RPMI8226 (cell line): ENCODE measurements at places on chromosomes 4 and X.
A peak's percentile ranks its signal among the peaks of the same experiment; 100 is the strongest.

- no peak for DNase-seq
These were observed 27.7 kb downstream of the MANBA start for GRCh38 chr4:102733084-102733483.

- DNase-seq = peak; percentile 91
These were observed 90.1 kb downstream of the IRF2 start for GRCh38 chr4:184384056-184384809.

- no peak for DNase-seq
These were observed 5.2 kb upstream of the RBMXL3 start for GRCh38 chrX:115183980-115184379.

DNA sequence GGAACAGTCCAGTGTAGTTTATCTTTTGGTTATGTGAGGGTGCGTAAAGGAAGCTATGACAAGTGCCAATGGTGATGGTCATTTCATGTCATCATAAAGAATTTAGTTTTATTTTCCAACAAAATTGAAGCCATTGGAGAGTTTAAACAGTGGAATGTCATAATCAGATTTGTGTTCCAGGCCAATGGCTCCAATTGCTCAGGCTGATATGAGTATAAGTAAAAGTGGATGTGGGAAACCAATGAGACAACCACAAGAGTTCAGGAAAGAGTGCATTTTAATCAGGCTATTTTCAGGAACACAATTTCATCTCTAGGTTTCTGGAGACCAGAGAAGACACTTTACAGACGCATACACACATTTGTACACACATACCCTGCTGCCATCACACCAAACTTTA is 20.7 kb downstream of the SPANXC start:
- no peak for DNase-seq

DNA sequence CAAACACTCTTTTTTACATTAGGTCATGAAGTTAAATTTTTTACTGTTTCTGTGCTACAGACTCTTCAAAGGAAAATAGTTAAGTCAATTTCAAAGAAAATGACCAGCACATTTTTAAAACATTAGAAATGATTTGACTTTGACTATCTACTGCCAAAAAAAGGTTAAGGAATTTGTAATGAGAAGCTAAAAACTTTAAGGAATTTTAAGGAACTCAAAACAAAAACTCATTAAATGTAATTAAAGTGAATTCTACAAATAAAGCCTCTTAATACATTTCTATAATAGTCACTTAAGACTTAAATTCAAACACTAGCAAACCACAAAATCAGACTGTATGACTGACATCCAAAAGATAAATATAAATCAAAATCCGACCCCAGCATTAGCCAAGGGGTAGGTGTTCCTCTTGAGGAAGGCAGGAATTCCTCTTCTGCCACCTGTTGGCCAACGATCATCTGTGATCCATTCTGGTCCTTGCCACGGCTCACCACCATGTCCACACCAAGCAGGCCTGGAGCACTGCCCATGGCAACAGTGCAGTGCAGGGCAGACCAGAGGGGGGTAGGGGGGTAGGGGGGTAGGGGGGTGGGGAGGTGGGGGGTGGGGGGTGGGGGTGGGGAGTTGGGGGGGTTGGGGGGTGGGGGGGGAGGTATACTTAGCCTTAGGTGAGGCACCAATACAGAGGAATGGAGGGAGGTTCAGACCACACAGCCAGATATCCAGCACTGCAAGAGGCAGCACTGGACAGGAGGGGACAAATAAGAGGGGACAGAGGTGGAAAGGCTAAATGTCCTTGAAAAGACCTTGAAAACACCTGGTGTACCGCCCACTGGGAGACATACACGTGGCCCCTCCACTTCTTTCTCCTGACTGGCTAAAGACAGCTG is 287.4 kb downstream of the CHIC1 start:
- no peak for DNase-seq

DNA sequence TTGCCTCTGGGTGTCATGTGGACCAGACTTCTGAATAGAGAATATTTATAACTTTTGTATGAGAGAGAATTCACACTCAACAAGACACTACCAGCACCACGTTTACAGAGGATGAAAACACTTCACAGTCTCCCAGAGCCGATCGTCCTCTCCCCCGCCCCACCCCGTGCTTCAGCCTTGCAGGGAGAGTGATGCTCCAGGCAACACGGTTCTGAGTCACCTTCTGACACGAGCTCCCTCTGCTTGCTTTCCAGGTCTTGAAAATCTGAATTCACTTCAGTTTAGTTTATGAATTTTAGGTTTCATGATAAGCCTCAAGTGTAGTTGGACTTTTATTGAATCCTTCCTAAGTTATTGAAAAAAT is 59.8 kb downstream of the CPLX1 start:
- no peak for DNase-seq

DNA sequence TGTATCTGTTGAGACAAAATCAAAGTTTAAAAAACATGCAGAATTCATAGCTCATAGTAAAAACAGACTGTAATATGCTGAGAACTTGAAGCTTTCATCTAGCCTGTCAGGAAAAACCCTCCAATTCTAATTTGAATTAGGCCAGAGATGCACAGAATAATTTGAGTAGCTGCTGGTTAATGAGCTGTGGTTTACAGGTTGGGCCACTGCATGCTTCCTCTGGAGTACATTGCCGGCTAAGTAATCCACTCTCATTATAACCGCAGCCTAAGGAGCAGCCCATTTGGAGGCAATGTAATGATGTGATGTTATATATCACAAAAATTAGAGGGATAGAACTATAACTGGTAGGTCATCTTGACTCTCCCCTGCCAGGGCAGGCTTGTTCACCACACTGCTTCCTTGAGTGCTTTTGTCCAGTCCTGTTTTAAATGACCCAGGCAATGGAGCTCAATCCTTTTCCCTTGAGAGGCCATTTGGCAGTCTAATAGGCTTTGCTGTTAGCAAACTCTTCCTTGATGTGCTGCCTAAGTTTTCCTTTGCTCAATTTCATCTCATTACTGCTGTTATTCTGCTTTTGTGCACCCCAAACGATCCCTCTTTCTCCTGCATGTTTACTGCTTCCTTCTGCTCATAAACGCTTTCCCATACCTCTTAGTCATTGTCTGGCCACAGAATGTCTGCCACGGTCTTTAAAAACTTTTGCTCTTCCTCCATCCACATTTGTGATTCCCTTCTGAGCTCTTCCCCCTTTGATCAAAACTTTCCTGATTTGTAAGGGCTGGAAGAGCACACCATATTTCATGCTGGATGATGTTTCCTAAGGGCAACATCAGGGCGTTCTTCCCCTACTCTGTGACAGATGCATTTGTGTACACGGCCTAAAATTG is 230.9 kb downstream of the C4orf33 start:
- no peak for DNase-seq

GRCh38 chrX:78452356-78452755 is 124.9 kb upstream of the CYSLTR1 start:
- no peak for DNase-seq
